CD4-positive, alpha-beta T cell treated with Interleukin-6 at 100 ng/mL for 8 hours (primary cell): ENCODE measurements at places on chromosomes 6 and 20.

- no peak for DNase-seq
Observed at GRCh38 chr6:5133943-5134342, 48.8 kb downstream of the PPP1R3G start.

- DNase-seq, result no peak
Observed at GRCh38 chr6:117494694-117495318, 12.3 kb downstream of the DCBLD1 start.

DNA sequence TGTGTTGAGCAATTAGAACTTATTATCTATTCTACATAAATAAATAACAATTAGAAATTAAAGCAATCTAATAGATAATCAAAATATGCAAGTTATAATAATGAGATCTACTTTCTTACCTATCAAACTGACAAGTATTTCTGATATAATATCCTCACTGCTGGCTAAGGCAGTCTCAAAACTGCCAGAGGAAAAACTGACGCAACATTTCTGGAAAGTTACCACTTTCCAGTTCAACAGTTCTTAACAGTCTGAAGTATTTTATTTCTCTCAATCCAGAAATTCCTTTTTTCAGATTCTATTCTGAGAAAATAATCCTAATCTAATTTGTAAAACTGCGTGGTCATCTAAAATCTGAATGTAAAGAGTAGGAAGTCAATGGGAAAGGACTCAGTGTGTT is 121.0 kb downstream of the TRDN start:
- DNase-seq, result no peak

DNA sequence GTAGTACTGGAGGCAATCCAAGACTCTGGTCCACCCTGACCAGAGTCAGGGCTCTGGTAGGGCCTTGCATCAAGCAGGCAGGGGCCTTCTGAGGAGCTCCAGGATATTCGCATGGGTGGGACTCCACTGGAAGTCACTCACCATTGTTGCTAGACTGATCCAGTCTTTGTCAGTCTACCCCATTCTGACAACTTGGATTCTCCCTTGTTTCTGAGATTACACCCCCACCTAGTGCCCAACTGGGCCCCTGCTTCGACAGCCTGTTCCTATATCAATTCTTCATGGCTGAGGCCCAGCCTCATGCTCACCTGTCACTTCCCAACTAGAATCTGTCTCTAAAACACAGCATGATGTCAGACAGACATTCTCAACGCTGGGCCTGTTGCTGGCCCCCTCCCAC is 5.2 kb downstream of the SLC35D3 start:
- no peak for DNase-seq

DNA sequence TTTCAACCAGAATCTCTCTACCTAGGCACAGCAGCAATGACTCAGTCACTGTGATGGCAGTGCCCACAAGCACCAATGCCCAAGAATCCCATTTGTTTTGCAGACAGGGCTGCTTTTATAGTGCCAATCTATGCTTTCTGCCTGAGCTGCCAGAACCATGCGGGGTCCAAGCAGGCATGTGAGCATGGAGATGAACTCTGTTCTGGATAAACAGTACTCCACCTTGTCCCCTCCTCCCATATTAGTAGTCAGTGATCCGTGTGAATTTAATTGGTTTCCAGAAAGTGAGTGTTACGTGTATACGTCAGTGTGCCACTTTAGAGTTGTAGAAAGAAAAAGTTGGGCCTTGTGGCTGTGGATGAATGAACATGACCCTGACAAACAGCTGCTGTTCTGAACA is 79.4 kb downstream of the SASH1 start:
- no peak for DNase-seq

- no peak for DNase-seq
Observed at GRCh38 chr20:17394411-17394810, 136.8 kb downstream of the BFSP1 start.

DNA sequence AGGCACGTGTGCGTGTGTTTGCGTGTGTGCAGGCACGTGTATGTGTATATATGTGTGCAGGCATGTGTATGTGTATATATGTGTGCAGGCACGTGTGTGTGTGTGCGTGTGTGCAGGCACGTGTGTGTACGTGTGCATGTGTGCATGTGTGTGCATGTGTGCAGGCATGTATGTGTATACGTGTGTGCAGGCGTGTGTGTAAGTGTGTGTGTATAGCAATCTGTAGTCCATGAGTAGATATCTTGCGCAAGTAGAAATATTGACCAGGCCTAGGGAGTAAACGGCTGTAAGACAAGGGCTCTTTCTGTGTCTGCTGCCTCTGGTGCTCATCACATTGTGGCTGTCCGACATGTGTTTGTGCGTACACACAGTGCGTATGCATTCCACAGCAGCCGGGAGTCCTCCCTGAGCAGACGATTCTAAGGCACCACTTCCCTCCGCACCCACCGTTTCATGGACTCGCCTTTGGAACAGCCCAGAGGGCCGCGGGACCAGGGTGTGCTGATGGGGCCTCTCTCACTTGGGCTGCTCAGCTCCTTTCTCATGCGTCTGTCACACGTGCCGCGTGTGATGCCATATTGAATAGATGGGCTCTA is 167.6 kb downstream of the ERMARD start:
- DNase-seq, result no peak

DNA sequence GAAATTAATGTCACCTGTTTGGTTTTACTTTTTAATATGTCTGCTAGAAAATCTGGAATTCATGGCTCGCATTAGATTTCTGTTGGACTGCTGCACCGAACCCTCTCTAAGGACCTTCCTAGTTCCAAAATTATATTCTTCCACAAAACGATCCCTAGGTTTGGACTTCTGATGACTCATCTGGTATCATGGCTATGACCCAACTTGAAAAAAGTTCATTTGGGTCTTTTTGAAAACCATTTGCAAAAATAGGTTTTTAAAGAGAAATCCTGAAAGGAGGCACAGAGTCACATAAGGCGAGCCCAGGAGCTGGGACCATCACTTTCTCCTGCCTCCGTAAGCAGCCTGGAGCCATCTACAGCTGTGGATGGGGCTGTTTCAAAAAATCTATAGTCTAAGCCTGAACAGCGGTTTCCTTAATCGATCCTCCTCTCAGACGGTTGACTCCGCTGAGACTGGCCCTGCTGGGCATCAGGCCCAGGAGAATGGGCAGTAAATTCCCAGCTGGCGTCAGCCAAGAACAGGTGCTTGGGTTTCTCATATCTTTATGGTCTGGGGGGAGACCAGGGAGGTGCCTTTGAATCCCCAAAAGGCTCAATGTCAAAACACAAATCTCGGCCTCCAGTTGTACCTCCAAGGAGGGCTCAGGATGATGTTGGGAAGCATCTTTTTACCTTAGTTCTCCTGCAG is 44.6 kb downstream of the SLC24A3 start:
- DNase-seq, result no peak

- no peak for DNase-seq
Observed at GRCh38 chr6:97501853-97502252, 218.8 kb upstream of the MMS22L start.

DNA sequence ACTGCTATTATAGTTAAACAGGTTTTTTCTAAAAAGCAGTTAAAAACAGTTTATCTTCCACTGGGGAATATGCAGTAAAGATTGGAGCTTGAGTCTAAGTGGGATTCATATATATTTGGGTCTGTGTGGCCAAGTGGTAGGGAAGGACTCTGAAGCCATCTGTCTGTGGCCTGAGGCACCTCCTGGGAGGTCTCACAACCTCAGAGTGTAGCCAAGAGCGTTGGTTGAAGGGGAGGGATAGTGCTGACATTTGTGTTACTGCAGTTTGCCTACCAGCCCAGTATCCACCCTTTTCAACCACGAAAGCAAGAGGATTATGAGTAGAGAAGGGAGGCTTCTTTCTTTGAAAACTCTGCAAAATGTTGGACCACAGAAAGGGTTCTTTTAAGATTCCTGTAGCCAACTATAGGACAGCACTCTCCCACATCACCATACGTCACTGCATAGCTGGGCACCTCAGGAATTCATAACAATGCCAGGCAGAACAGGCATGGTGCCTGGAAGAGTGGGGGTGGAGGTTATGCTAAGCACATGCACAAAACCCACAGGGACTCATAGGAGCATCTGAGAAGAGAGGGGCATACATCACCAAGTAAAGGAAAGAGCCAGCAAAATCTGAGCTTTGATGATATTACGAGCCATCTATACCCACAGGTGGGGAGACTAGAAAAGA is 90.5 kb upstream of the HEY2 start:
- no peak for DNase-seq

DNA sequence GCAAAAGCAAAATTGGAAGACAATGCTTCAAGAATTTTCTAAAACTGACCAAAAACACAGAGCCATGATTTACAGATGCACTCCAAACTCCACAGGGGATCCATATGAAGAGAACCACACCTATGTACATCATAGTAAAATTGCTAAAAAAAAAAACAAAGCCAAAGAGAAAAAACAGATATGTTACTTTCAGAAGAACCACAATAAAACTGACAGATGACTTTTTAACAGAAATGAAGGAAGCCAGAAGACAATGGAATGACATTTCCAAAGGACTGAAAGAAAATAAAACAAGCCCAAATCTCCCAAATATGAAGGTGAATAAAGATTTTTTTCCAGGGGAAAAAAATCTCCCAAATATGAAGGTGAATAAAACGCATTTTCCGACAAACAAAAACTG is 17.5 kb downstream of the TRERF1 start:
- no peak for DNase-seq

- no peak for DNase-seq
Observed at GRCh38 chr6:53737746-53738145, 57.1 kb upstream of the LRRC1 start.

GRCh38 chr6:167118839-167119238 is 4.1 kb upstream of the CCR6 start:
- DNase-seq, result no peak

GRCh38 chr6:134802426-134803058 is 147.4 kb downstream of the ALDH8A1 start:
- DNase-seq, result no peak

DNA sequence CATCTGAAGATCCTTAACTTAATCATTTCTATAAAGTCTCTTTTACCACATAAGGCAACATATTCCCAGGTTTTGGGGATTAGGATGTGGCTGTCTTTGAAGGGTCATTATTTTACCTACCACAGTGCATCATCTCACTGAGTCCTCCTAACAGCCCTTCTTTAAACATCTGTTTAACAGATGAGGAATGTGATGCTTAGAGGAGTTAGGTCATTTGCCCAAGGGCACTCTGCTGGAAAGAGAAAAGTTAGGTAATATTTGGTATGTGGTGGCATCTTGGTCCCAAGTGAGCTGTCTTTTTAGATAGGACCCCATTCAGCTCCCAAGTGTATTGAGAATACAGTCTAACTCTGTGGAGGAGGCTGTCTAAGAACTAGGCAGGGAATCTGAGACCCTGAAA is 11.0 kb downstream of the MMP24 start:
- no peak for DNase-seq

DNA sequence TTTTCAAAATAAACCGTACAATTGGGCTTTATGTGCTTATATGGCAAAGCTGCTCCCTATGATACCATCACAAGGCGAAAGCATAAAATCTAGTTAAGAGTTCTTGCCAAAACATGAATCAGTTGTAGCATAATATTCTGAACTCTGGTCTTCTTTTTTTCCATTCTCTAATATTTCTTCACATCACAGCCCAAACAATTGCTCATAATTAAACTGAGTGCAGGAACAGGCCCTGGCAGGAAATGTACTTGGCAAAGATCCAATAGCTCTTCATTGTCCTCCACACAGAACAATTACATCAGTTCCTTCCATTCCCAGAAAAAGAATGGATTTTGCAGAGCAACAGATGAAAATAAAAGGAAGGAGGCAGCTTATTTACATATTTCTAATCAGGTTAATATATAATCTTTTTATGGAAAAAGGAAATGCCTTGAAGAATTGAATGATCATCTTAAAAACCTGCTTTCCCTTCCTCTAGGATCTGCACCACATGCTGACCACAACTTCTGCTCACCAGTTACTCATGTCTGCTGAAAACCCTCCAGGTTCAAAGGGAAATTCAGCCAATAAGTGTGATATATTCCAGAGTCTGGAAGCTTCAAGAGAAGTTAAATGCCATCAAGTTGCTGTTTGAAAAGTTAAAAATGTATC is 123.3 kb upstream of the COL21A1 start:
- DNase-seq, result no peak

DNA sequence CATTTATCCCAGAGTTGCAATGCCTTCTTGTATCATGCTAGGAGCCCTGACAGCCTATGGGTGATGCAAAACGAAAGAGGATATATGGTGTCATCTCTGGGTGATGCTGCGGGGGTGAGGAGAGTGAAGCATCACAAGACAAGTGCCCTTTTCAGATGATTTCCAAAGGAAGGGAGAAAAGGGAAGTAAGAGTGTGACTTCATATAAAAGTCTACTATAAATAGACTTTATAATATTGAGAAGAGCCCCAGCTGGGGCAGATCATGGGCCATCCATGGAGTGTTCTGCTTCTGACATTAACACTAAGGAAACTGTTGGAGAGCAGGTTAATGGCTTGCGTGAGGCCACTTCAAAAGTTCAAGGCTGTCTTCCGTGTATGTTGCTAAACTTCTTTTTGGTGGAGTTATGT is 4.4 kb downstream of the CD83 start:
- DNase-seq, result no peak

- no peak for DNase-seq
Observed at GRCh38 chr6:132853059-132853458, 38.7 kb downstream of the RPS12 start.

DNA sequence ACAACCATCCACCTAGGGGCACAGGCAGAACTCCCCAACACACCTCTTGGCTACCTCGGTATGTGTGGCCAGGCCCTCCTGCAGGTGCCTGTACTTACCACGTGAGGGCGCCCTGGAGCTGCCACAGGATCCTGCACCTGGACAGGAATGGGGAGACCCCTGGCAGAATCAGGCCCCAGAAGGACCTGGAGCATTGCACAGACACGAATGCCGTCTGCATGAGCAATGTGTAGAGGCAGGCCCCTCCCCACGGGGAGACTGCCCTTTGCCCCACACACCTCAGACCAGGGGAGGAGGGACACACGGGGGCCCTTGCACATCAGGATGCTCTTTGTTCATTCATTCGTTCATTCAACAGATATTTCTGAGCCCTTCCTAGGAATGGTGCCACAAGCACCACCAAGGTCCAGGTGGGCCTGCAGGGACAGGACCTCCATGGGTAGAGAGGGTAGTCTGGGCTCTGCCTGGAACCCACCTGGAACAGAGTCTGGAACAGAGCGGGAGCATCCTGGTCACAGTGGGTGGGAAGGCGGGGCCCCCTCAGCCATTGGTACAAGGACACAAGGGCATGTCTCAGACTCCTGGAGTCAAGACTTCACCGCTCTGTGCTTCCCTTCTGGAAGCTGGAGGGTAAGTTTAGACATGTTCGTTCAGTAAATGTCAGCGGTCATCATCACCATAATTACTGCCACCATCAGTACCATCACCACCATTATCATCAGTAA is 32.3 kb downstream of the YTHDF1 start:
- DNase-seq, result peak; percentile 32

- DNase-seq, result no peak
Observed at GRCh38 chr6:81865712-81866111, 113.2 kb upstream of the TENT5A start.
